Cortex of kidney (tissue), 1 donor: ENCODE measurements at places on chromosomes 1 and 21.

- no peak for DNase-seq
These were observed 192.2 kb downstream of the TGFB2 start for GRCh38 chr1:218537122-218537913.

DNA sequence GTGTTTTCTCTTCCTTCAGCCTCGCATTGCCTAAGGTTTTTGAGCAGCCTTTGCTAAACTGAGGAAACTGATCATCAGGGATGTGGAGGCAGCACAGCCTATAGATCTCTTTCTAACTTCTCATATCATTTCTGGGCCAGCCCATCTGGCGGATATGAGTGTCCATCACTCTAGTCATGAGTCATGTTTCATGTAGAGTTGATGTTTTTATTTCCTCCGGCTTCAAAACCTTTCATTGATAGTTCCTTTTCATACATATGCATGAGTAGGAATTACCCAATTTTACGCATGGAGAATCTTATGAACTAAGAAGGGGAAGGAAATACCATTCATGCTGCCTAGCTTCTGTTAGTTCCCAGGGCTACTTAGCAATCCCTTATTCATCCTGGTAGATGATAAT, 66.3 kb downstream of the SPATA46 start:
- DNase-seq, result no peak

DNA sequence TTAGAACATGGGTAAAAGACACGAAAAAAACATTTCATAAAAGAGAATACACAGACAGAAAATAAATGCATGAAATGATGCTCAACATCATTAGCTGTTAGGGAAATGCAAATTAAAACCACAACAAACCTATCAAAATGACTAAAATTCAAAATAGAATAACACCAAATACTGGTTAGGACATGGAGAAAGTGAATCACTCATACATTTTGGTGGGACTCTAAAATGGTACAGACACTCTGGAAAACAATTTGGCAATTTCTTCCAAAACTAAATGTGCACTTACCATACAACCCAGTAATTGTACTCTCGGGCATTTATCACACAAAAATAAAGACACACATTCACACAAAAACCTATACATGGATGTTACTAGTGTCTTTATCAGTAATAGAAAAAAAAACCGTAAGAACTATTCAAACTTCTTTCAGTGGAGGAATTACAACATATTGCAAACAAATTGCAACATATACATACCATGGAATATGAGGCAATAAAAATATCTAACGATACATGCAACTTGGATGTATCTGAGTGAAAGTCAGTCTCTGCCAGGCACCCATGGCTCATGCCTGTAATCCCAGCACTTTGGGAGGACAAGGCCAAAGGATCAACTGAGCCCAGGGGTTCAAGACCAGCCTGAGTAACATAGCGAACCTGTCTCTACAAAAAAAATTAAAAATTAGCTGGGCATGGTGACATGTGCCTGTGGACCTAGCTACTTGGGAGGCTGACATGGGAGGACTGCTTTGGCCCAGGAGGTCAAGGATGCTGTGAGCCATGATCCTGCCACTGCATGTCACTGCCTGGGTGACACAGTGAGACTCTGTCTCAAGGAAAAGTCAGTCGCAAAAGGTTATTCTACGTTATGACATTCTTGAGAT, 19.6 kb downstream of the HSF2BP start:
- DNase-seq, result no peak

DNA sequence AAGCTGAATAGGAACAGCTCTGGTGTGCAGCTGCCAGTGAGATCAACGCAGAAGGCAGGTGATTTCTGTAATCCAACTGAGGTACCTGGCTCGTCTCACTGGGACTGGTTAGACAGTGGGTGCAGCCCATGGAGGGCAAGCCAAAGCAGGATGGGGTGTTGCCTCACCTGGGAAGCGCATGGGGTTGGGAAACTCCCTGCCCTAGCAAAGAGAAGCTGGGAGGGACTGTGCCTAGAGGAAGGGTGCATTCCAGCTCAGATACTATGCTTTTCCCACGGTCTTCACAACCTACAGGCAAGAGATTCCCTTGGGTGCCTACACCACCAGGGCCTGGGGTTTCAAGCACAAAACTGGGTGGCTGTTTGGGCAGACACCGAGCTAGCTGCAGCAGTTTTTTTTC, 183.2 kb downstream of the DNM3 start:
- no peak for DNase-seq

GRCh38 chr1:183200451-183200850, 14.4 kb downstream of the LAMC2 start:
- no peak for DNase-seq

DNA sequence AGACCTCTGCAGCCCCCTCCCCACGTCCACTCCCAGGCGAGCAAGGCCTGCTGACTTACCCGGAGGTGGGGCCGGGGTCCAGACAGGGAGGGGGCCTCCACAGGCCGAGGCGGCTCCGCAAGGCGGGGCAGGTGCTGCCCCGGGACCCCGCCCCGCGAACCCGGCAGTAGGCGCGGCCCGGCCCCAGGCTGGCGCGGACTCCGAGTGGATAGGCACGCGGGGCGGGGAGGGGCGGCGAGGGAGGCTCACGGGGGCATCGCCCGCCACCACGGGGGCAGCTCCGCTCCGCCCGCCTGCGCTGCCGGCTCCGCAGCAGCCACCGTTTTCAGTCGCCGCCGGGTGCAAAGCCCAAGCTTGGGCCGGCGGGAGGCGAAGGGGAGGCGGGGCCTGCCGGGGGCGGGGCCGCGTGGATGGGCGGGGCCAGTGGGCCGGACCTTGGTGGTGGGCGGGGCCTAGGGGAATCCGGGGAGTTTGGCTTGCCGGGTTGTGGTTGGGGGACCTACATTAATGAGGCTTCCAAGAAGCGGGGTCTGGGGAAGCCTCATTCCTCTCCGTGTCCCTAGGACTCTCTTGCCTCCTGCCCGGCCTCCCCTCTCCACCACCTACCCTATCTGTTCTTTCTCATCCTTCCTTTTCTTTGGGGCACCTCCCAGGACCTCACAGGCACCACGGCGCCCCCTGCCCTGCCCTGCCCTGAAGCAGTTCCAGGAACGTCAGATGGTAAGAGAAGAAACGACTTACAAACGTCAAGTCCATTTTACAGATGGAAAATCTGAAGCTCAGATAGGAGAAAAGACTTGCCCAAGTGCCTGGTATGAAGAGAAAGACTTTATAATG, at the start of gene RIMS3:
Gene RIMS3 (minus strand): TSS at position 348 of the 837 bp plus-strand sequence. CDS start 23,757 bp downstream, outside the sequence.
- no peak for DNase-seq

DNA sequence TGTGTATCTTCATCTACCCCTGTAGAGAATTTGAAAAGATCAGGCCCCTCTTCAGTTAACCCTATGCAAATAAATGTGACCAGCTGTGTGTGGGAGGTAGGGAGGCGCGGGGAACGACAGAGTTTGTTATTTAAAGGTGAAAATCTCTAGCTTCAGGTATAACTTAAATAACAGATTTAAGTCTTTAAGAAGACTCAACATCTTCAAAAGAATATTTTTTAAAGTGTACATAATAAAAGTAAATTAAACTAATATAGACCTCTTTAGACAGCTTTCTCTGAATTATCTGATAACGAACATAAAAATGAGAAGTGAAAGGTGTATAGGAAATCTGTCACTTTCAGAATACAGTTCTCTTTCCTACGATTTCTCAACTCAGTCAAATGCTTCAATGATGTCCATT, 16.0 kb downstream of the ANGPTL3 start:
- no peak for DNase-seq

DNA sequence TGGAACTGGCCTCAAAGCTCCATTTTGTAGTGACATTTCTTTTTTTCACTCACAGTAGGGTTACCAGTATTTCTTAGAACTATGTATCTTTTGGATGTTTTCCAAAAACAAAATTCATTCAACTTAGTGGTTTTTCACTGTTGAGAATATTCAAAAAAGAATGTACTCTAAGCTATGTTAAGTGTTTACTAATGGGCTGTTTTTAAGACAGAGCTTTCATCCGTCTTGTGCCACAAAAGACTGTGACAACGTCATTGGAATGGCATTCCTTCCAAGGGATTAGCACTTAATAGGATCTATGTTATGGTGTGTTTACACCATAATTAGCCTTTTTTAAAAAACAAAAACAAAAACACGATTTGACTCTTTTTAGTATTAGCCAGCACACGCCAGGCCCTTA, 66.8 kb downstream of the TTC3 start:
- no peak for DNase-seq

- no peak for DNase-seq
These were observed 42.7 kb downstream of the RGL1 start for GRCh38 chr1:183847641-183848040.

DNA sequence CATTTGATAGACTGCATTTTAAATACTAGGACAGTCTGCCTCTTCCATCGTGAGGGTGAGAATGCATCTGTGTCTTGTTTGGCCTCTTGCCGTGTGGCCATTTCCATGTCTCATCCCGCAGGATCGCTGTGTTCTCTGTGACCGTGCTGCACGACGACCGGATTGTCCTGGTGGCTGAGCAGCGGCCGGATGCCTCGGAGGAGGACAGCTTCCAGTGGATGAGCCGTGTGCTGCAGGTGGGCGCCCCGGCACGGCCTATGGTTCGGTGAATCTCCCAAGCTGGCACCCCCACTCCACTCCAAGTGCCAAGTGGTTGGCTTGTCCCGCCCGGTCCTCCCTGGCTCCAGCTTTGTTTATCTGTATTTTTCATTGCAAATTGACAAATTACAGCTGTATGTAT, 55.2 kb downstream of the S100B start:
- no peak for DNase-seq

GRCh38 chr1:209704584-209704983, at the start of gene HSD11B1:
Gene HSD11B1, plus strand, starts transcription at chr1:209704846. Its CDS starts 97 bp downstream, at chr1:209704943.
- no peak for DNase-seq

- DNase-seq, result no peak
These were observed 57.1 kb upstream of the NHLH2 start for GRCh38 chr1:115898020-115898419.

DNA sequence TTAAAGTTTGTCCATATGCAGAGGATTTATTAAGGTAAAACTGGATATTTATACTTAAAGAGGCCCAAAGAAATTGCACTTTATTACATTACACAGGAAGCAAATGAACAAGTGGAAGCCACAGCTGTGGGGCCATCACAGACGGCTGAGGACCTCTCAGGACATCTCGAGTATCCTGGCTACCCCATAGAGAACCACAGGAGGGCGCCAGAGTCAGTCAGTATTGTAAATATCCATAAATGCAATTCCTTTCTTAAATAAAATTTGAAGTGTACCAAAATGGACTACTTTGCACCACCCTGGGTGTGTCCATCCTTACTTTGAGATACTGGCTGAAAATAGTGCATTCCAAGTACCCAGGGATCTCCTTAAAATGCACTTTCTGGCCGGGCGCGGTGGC, 257.2 kb downstream of the MRPL39 start:
- no peak for DNase-seq

DNA sequence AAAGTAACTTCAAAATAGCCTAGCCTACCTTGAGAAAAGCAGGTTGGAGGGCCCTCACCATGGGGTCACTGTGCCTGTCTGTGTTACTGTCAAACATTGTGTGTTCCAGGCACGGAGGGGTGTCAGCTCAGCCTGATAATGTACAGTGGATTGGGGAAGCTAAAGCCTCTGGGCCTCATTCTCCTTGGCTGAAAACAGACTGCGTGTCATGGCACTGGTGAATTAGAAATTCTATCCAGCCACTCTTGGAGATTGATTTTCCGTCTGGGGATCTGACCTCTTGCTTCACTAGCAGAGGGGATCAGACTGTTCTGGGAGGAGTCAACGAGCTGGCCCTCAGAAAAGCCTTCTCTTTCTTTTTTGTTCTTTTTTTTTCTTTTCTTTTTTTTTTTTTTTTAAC, 123.5 kb upstream of the HOOK1 start:
- DNase-seq, result no peak

DNA sequence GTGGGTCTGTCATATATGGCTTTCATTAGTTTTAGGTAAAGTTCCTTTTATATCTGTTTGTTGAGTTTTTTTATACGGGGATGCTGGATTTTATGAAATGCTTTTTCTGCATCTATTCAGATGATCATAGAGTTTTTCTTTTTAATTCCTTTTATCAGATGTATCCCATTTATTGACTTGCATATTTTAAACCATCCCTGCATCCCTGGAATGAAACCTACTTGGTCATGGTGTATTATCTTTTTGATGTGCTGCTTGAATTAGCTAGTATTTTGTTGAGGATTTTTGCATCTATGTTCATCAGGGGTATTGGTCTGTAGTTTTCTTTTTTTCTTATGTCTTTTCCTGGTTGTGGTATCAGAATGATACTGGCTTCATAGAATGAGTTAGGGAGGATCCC, 118.0 kb downstream of the NME7 start:
- DNase-seq, result no peak
